ENCODE measurements at places on chromosomes 6 and 20.

DNA sequence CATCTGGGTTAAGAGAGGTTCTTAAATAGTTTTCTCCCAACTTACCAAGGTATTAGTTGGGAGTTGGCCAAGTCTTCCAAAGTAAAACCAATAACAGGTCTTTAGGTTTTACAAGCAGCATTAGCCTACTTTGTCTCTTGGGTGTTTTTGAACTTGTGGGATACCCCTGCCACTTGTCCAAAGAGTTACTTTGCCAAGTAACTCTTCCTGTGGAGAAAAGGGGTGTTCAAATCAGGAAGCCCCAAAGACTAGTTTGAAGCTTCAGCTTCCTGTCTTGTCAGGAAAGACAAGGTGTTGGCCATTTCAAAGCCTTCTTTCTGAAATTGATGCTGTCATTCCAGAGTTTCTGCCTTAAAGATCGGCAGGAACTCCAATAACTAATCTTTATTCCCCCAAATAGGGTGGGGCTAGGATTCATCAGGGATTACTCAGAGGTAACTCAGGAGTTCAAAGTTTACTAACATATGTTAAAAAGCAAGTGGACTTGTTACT is 822 bp downstream of the RAB22A start:
- no peak for DNase-seq

DNA sequence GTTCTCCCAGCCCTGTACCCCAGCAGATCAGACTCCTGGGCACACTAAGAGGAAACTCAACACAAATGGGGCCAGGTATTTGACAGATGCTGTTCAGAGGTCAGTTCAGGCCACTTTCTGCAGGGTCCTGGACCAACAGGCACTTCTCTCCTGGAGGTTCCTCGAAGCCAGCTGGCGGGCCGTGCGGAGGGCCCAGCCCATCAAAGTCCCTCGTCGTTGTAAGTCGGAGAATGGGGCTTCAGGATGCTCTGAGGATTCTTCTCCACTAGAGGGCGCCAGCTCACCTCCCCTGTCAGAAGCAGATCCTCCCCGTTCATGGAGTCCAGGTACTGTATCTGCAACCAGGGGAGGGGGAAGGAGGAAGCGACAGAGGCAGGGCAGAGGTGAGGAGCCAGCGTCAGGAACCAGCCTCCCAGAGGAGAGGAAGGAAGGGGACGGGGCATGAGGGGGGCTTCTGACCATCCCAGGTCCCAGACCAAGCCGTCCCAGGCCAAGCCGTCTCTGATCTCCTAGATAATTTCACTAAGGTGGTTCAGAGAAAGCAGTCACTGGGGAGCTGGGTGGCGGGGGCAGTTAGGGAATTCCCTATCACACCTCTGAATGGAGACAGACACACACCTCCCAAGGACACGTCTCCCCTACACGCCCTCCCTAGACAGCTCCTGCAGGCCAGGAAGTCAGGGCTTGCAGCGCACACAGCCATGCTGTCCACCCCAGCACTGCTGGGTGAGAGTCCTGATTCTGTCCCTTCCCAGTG is 11.7 kb upstream of the FAM83C start:
- DNase-seq, result peak; percentile 85

- no peak for DNase-seq
These were observed 4.2 kb downstream of the MAS1 start for GRCh38 chr6:159894991-159895390.

GRCh38 chr6:137387096-137387764 is 107.0 kb downstream of the OLIG3 start:
- no peak for DNase-seq

DNA sequence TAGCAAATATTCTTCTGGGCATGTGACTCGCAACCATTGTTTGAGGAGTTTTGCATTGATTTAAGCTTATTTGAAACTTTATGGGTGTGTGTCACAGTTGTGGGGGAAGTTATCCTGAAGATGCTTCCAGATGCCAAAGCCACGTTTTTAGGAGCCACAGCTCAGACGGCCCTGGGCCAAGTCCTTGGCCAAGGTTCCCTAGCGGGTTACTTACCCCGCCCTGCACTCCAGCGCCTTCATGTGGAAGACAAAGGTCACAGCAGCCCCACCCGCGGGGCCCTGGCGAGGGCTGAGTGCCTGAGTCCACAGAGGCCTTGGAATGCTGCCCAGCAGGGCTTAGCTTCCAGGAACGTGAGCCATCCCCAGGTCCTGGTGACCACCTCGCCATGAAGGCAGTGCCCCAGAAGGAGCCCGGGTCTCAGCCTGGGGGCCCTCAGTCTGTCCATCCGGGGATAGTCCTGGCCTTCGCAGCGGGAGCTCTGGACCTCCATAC is 308.3 kb downstream of the CDH4 start:
- DNase-seq, result no peak

DNA sequence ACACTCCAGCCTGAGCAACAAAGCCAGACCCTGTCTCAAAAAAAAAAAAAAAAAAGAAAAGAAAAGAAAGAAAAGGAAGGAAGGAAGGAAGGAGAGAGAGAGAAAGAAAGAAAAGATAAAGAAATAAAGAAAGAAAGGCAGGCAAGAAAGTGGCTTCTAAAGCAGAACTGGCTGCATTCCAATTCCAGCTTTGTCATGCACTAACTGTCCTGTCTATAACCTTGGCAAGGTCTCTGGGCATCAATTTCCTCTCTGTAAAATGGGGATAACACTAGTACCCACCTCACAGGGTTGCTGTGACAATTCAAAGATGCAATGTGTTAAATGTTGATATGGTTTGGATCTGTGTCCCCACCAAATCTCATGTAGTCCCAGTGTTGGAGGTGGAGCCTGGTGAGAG is 28.0 kb downstream of the RING1 start:
- no peak for DNase-seq

- no peak for DNase-seq
These were observed 203.8 kb downstream of the ALDH8A1 start for GRCh38 chr6:134746140-134746539.

GRCh38 chr6:23940466-23940865 is 185.5 kb upstream of the NRSN1 start:
- no peak for DNase-seq

- no peak for DNase-seq
These were observed 33.8 kb downstream of the GRM4 start for GRCh38 chr6:34112126-34112525.

GRCh38 chr6:111949546-111949945 is 76.3 kb upstream of the FYN start:
- no peak for DNase-seq

DNA sequence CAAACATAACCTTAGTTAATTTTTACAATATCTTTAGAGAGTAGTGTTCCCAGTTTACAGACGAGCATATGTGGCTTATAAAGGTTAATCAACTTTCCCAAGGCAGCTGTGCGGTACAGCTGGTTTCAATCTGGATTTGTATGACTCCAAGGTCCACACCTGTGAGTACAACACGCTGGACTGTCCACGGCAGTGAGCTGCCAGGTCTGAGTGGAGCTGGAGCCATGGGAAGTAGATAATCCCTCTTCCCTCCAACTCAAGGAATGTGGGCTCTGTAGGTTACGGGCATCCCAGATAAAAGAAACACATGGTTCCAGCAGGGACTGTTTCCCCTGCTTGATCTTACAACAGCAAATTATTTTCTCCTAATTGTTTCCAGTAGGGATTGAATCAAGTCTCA is 102.2 kb downstream of the SOD2 start:
- DNase-seq, result no peak

- no peak for DNase-seq
These were observed 14.9 kb upstream of the NUP153 start for GRCh38 chr6:17721671-17722070.

DNA sequence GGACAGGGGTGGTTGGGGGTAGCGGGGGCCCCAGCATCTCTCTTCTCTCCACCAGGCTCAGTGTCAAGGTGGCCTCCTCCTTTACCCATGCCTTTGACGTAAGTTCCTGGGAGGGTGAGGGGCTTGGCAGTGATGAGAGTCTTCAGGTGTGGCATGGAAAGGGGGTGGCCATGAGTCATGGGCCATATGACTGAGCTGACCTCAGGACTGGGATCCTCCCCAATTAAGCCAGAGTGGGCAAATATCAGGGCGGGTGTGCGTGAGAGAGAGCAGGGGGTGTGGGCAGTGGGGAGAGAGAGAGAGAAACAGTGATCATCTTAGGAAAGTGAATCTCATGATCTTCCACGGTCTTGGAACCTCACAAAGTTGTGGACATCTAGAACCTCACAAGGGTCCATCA is 8.2 kb upstream of the BPIFB4 start:
- DNase-seq, result no peak

DNA sequence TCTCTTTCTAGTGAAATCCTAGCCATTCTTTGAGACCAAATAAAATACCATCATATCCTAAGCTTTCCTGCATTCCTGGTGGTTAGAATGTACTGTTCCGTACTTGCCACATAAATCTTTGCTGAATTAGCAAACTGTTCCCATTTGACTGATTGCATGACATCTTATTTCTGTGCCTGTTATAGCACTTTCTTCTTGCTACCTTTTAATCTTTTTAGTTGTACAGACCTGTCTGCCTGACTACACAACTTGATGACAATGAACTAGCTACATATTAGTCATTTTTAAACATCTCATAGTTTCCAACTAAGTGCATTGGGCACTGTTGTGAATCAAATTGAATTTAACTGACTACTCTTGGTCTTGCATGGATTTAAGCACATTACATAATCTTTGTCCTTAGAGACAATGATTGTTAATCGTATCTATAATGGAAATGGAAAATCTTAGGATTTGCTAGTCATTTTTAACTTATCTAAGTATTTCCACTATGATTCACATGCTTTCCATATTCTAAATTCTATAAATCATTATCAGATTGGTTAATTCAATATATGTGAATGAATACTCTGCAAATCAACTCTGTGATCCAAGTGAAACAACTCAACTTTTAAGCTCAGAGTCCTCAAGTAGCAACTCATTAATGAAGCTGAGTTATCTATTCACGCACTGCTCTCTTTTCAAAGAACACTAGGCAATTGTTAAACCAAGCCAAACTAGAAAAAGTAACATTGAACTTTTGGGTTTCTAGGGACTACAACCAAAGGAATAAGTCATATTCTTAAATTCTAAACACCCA is 109.0 kb downstream of the TNFRSF21 start:
- no peak for DNase-seq

DNA sequence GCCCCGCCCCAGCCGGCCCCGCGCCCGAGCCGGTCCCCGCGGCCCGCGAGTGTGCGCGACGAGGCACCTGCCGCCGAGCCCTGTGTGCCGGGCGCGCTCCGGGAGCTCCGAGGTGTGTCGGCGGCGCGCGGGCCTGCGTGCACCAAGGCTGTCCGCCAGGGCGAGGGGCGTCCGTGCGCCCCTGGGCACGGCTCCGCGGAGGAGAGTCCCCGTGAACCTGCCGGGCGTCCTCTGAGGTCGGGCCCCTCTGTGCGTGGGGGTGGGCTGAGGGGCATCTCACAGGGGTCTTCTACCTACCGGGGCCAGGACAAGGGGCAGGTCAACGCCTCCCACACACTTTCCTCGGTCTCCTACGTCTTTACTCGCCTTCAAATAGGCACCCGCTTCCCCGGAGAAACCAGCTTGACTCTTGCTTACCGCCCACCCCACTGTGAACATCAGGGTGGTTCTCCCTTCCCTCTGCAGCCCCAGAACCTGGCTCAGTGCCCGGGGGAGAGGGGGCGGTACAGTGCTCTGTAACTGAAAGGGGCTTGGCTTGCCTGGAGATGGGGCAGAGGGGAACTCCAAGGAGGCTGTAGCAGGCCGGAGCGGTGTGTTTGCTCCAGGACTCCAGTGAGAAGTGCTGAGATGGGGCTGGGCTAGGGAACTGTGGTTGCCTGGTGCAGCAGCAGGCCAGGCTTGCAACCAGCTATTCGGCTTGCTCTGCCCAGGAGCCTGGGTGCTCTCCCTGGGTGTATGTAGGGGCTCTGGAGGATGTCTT is at the start of gene SAMD10:
Gene SAMD10, minus strand, starts transcription at position 86 of the 760 bp plus-strand sequence. CDS start 175 bp downstream, outside the sequence.
- peak; percentile 83 for DNase-seq

GRCh38 chr6:41103847-41104246 is 31.1 kb downstream of the NFYA start:
- no peak for DNase-seq

- peak; percentile 64 for DNase-seq
These were observed 112.0 kb downstream of the HFE start for GRCh38 chr6:26199057-26199772.

DNA sequence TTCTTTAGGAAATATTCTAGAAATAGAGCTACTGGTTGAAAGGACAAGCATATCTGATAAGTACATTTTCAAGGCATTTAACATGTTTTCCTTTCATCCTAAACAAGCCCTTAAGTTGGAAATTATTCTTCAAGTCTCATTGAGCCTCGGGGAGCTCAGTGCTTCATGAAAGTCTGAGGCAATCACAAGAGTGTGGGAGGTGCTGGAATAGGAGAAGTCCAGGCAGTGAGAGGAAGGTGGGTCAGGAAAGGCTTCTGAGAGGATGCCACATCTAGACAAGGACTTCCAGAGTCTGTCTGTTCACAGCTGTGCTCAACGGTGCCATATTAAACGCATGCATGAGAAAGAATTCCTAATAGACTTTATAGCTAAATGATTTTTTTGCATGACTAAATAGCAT is 69.8 kb downstream of the CD83 start:
- no peak for DNase-seq

- DNase-seq, result no peak
These were observed 62.0 kb downstream of the FHL5 start for GRCh38 chr6:96624957-96625356.

DNA sequence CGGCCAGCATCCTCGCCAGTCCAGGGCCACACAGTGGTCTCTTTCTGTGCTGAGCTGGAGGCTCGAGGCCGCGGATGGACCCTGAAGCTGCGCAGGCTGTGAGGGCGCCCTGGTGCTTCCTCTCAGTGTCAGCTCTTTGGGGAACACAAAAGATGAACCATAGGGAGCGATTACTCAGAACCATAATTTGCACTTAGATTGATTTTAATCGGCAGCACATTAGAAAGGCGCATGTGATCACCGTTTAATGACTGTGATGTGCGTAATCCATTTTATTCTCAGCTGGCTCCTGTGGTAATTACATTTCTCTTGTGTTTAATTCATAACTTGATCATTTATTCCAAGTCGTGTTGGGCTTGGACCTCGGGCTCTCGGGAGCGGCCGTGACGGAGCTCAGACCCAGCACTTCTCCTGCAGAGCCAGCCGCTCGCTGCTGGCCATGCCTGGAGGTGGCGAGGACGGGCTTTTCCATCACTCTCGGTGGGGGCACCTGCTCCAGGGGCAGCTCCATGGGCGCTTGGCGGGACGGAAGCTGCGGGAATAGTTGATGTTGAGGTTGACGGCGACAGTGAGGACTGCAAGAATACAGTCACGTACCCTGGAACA is 25.6 kb upstream of the NTSR1 start:
- no peak for DNase-seq

GRCh38 chr20:52291109-52291508 is 99.5 kb upstream of the ZFP64 start:
- DNase-seq, result no peak

- no peak for DNase-seq
These were observed 19.0 kb upstream of the TGM2 start for GRCh38 chr20:38184101-38184500.

GRCh38 chr6:140809694-140810101 is 1323.0 kb upstream of the GJE1 start:
- DNase-seq, result no peak

GRCh38 chr20:54633374-54634355 is 158.3 kb downstream of the DOK5 start:
- no peak for DNase-seq
